ENCODE measurements at places on chromosomes 13 and 19. TPM values are rescaled to one million over a fixed set of nuclear protein-coding genes. Genes with fewer than 3 reads are reported as not detected.

The ICAM5 gene
- 3.2 TPM for polyA plus RNA-seq

The TEX26 gene
- 4.0 TPM for polyA plus RNA-seq

- DNase-seq, result no peak
These were observed 97.0 kb upstream of the ANKRD10 start for GRCh38 chr13:111011899-111012298.

- DNase-seq, result no peak
These were observed 12.0 kb downstream of the BCAM start for GRCh38 chr19:44820648-44821609.
